HFFc6 (cell line): ENCODE measurements at places on chromosomes 5 and 9.

DNA sequence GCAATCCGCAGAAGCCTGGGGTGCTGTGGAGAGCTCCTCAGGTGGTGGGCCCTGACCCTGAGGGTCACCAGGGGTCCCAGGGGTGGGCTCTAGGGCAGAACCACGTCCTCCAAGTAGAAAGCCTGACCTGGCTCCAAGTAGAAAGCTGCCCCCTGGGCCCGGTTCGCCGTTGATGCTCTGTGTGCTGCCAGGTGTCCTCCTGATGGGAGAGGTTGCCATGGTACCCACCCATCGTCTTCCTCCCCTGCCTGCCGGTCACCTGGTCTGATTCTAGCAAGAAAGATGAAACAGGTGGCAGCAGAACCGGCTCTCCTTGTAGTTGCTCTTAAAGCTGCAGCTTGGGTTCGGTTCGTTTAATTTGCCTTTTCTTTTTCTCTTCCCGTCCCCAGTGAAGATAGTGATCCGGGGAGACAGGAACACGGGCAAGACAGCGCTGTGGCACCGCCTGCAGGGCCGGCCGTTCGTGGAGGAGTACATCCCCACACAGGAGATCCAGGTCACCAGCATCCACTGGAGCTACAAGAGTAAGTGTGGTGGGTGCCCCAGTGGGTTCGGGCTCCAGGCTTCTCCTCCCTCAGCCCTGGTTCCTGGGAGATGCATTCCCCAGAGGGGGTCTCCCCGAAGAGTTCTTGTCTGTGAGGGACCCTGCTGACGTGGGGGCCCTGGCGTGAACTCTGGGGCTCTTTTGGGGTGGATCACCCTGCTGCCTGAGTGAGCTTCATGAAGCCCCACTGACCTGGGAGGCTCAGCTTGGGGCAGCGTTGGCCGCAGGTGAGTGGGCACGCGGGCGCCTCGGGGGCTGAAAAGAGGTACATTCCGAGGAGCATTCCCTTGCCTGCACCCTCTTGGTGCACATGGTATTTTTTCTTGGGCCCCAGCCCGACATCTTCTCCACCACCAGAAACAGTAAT, 15.6 kb downstream of the RABL6 start:
- DNase-seq, result no peak

DNA sequence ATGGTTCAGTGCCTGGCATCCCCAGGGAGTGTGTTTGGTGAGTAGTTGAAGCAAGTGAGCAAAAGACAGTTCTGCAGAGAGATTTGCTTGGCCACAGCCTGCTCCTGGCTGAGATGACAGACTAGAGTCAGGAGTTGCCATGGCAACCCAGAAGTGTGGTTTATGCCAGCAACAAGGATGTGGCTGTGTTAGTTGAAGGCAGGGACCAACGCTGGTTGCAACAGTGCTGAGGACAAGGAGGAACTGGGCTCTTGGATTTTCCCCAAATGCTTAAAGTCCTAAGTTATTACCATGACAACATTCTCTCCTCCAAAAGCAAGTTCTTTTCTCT, 2.7 kb downstream of the NXNL2 start:
- DNase-seq, result peak; percentile 96

- DNase-seq, result no peak
These were observed 5.0 kb upstream of the SNAPC3 start for GRCh38 chr9:15417626-15418025.

GRCh38 chr9:12614488-12614887, 78.7 kb upstream of the TYRP1 start:
- DNase-seq, result no peak

- no peak for DNase-seq
These were observed 2.6 kb downstream of the MAN1B1 start for GRCh38 chr9:137089232-137089947.

- DNase-seq, result no peak
These were observed 102.8 kb downstream of the CDH18 start for GRCh38 chr5:19885040-19885824.

DNA sequence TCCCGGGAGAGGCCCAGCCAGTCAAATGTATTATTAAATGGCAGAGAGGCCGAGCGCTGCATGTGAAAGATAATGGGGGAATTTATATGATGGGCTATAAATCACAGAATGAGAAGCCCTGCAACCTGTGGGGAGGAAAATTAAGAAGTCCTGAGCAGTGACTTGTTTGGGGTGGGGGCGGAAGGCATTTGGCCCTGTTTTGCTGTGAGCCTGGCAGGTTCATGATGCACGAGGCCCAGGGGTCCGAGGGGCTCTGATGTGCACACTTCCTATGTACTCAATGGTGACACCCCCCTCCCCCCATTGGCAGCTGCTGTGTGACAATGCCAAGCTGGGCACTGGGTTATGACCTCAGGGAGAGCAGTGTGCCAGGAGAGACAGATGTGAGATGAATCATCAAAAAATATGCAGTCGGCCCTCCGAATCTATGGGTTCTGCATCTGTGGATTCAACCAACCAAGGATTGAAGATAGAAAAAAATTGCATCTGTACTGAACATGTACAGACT, 13.7 kb upstream of the DAB2IP start:
- no peak for DNase-seq

DNA sequence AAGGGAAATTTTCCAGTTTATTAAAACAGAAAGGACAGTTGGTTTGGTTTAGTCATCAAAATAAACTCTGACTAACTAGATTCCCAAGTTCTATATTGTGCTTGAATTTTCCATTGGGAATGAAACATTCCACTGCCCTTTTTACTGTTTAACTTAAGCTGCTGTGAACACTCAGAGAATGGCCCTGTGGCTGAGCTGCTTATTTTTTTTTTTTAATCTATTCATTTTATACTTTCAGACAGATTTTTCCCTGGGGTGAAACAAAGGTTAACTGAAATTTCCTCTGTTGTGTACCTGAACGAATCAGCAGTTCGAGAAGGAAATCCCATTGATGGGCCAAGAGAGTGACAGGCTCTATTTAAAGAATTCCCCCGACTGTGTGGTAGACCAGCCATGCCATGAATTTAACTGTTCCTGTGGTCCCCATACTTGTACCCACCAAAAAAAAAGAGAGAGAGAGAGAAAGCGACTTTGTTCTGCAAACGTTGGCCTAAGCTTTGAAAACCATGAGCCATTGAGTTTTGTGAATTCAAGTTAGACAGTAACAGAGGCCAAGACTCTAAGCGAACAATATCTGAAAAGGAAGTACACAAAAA, 138.7 kb upstream of the GRHPR start:
- DNase-seq, result peak; percentile 35

- DNase-seq, result peak; percentile 93
These were observed 13.2 kb downstream of the ATOX1 start for GRCh38 chr5:151745071-151745705.

DNA sequence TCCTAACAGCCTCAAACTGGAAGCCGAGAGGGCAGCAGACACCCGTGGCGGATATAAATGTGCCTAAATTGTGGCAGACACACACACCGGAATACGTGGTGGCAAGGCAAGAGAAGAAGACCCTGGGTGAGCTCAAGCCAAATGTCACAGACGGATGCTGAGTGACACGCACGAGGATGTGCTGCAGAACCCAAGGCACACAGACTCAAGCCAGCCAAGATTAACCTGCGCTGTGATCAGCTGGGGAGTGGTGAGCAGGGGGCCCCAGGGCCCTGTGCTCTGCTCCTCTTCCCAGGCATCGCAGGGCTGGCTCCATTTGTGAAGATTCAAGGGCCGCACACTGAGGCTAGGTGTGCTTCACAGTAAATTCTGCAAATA, 16.4 kb downstream of the SEMA4D start:
- no peak for DNase-seq

GRCh38 chr5:74630453-74631066, 10.0 kb downstream of the ENC1 start:
- DNase-seq, result peak; percentile 88

- no peak for DNase-seq
These were observed 117.0 kb downstream of the TRPM6 start for GRCh38 chr9:74770508-74771261.

DNA sequence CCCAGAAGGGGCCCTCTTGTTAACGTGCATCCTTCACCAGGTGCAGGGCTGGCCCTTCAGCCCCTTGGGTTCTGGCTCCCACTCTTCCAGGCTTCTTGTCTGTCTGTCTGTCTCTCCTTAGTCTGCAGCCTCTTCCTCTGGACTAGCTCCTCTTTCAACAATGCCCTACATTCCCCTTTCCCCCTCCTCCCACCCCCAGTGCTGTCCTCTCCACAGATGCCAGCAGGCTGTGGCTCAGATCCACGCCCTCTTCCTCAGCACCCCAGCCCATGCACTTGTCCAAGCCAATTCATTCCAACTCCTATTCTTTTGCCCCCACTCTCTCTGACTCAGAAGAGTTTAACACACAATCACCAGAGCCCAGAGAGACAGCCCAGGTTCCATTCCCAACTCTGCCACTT, 45.2 kb upstream of the ALDH1B1 start:
- DNase-seq, result no peak

DNA sequence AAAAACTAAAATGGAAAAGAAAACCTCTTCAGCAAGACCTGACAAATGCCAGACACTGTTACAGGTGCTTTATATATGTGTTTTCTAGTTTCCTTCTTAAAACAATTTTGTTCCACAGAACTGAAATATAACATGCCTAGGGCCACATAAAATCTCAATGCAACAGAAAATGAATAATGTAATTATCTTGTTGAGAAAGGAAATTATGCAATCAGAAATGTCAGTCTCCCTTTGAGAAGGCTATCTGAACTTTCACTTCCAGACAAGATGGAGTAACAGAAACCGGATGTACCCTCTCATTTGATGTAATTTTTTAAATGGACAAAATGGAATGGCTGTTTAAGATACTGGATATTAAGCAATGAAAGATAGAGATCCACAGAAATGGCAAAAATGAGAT, 79.2 kb downstream of the AGTPBP1 start:
- no peak for DNase-seq

DNA sequence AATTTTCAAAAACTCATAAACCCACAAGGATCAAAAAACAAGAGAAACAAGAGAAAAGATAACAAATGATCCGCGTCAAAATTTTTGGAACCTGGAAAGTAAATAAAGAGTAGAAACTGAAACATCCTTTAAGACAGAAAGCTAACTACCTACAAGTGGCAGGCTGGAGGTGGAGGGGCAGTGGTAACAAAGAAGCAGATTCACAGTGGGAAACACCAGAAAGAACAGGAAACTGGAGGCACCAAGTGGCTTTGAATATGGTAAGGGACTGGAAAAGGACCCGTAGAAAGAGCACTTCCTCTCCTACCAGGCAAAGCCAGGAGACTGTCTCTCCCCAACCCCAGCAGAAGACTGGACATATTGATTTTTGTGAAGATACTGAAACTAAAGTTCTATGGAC, 100.6 kb upstream of the TARS1 start:
- DNase-seq, result no peak

- DNase-seq, result no peak
These were observed 476.9 kb downstream of the ZSWIM6 start for GRCh38 chr5:61808909-61809308.

DNA sequence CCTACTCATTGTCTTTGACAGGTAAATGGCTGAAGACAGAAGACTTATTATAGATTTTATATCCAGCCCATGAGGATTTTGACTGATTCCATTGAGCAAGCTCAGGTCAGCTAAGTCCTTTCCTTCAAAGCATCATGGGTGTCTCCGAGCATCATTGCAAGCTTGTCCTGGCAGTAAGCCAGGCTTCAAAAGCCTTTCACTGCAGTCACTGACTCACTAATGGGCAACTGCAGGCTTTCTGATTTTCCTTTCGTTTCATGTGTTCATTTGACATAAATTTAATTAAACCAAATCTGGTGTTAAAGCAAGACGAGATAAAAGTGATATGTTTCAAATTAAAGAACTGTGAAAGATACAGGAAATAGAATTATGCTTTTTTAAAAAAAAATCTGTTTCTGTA, 426.2 kb downstream of the ANXA1 start:
- no peak for DNase-seq

- DNase-seq, result no peak
These were observed at the start of gene PCDHGC4 for GRCh38 chr5:141484641-141485311. Gene PCDHGC4 (plus strand): TSS chr5:141485030. CDS start chr5:141485174, 144 bp downstream.

DNA sequence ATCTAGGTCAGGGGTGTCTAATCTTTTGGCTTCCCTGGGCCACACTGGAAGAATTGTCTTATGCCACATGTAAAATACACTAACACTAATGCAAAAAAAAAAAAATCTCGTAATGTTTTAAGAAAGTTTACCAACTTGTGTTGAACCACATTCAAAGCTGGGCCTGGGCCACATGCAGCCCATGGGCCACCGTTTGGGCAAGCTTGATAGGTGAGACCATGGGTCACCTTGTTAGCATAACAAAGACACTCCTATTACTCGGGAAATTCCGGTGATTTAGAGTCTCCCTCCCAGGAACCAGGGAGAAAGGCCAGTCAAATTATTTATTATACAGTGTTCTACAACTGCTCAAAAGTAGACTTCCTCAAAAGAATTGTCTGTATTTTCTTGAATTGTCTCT, 12.7 kb downstream of the RECK start:
- DNase-seq, result no peak

DNA sequence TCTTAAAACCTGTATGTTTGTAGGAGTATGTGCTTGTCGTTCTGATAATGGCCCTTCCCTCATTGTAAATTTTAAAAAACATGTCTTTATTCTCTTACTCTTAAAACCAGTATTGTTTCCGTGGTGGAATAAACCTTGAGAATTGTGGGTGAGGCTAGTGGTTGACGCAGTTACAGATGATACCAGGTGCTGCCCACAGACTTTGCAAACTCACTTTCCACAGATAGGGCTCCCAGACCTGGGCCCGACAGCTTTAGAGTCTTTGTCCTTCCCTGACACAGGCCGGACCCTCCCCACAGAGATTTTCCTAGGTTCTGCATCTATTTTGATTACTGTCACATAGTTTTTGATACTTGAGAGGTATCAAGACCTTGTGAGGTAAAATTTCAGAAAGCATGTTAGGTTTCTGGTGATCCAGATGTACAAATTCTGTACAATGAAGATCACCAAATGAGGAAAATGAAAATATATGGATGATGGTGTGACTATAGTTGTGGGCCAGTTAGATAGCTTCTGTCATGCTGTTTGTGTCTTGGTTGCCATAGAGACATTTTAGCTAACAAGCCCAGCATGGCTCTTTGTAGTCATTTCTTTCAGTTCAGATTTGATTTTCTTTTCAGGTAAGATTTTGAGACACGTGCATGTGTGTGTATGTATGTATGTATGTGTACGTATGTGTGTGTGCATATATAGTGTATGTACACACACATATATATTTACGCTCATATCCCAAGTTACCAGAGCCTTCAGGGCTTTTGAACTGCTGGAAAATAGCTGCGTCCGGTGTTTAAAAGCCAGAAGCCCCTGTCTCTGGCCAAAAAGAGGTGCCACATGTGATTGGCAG, 33.8 kb downstream of the DMRT1 start:
- no peak for DNase-seq

GRCh38 chr9:16293610-16294009, 576.9 kb downstream of the BNC2 start:
- DNase-seq, result no peak

GRCh38 chr9:87569518-87569917, 71.9 kb downstream of the DAPK1 start:
- no peak for DNase-seq
